NCI-H2081 treated with DMSO at 0.1 percent for 48 hours (cell line): ENCODE measurements at places on chromosomes 7 and 10.

GRCh38 chr10:112375721-112376395 lies 1.9 kb downstream of the ACSL5 start:
- DNase-seq: no peak

DNA sequence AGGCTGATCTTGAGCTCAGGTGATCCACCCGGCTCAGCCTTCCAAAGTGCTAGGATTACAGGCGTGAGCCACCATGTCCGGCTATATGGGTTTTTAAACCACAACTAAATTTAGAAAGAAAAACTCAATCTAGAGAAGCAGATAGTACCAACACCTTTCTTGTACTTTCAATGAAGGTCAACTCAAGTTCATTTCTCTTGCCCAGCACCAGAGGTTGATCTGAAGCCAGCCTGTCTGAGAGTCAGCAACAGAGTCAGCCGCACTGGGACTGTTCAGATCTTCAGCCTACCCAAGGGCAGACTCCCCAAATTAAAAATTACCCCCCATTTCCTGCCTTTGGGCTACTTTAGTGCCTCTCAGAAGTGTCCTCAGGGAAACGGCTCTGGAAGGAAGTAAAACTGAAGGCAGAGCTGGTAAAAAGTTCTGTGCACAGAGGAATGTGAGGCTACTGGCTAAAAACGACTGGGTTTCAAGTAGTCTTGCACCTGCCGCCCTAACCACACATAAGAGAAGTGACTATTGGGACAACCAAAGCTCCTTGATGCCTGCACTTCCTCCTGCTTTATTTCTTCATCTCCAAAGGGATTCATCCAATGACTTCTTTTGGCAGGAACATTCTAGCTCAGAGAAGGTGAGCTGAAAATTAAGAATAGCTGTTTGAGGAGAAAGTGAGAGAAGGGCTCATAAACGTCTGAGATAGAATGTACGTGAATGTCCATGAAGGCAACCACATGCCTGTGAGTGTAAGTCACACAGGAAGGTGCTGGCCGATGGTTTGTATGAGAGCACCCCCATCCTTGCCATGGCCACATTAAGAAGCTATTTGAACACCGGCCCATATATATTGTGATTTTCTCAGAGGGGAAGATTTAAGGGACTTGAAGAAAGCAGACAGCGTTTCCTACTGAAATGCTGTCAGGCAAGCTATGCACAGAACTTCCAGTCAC lies 142.4 kb upstream of the PRR15 start:
- DNase-seq: no peak

DNA sequence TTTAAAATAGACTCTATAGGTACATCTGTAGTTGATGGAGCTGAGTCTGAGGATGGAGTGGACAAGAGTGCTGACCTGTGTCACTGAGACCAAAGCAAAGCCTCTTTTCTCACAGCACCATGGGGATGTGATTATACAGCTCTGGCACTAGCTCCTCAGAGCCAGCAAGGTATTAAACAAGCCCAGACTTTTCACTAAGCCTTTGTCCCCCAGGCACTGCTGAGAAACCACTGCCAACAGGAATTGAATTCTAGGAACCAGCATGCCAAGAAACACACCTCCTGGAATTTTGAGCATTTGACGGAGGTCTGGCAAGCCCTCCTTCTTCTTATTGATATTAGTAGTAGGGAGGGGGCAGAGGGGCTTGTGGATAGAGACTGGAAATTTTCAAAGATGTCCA lies 147.0 kb downstream of the C1GALT1 start:
- no peak for DNase-seq

- no peak for DNase-seq
Measured at GRCh38 chr7:55472928-55473725, 99.2 kb downstream of the VOPP1 start.

GRCh38 chr7:92835851-92836488 lies 403 bp downstream of the CDK6 start:
- no peak for DNase-seq

GRCh38 chr10:62655337-62655994 lies 149.1 kb upstream of the ADO start:
- no peak for DNase-seq

GRCh38 chr10:110872984-110873923 lies 1.5 kb downstream of the PDCD4 start:
- DNase-seq: no peak

DNA sequence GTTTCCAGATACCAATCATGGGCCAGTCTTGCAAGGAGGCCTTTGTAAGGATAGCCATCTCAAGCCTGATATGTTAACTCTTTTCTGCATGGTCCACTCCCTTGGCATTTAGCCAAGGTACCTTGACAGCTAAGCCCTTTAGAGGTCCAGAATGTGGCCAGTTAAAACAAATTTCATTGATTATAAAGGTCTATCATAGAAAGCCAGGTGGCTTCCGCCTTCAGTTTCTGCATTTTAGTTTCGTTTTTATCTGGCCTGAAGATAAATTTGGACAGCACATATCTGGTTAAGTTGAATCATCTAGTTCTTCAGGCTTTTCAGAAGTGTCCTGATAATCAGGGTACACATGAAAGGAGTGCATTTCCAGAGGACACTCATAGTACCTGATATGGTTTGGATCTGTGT lies 30.7 kb downstream of the ANKIB1 start:
- no peak for DNase-seq

DNA sequence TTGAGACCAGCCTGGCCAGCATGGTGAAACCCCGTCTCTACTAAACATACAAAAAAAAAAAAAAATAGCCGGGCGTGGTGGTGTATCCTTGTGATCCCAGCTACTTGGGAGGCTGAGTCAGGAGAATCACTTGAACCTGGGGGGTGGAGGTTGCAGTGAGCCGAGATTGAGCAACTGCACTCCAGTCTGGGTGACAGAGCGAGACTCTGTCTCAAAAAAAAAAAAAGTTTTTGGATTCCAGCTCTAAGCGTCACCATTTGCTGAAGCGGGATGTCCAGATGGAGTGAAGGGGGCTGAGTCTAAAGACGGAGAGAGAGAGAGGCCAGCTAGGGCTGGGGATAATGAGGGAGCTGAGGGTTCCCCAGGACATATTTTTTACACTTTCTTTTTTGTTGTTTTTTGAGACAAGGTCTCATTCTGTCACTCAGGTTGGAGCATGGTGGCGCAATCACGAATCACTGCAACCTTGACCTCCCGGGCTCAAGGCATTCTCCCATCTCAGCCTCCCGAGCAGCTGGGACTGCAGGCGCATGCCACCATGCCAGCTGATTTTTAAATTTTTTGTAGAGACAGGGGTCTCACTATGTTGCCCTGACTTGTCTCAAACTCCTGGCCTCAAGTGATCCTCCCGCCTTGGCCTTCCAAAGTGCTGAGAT lies 9.4 kb upstream of the HK1 start:
- no peak for DNase-seq

DNA sequence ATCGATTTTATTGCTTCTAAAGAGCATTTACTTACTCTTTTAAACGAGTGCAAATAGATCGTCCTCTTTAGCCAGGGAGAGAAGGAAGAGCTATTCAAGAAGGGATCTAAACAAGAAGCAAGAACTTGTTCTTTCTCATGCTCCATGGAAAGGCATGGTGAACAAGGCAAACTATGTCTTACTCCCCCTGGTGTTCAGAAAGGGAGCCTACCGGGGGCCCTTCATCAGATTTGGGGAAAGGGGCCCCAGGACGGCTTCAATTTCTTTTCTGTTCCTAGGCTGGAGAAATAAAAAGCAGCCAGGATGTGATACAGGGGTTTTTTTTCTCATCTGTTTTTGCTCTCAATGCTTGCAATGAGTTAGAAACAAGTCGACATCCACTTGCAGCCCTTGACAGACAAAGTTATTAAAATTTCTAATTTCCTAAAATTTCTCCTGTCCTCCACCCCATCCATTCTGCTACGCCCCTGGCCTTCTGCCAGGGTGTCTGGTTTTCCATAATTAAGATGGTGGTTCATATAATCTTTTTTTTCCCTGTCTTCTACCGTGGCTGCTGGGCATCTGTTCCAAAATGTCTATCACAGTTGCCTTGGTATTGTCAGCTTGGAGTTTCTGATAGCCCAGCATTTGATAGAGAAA lies 214.4 kb downstream of the CREB5 start:
- peak; percentile 36 for DNase-seq

DNA sequence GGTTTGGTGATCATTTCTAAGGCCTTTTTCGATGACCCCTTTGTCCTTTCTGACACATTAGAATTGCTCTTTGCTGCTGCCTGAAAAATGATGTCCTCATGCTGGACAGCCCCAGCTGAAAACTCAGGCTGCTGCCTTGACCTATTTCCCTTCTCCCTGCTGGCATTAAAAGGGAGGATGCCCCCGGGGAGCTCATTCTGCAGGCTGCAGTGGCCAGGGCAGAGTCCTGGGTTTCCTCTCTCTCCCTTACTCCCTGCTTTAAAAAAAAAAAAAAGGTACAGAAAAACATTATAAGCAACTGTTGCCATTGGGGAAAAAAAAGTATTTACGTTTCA lies 35.4 kb downstream of the LRRC4 start:
- no peak for DNase-seq
